ENCODE measurements at places on chromosomes 1 and 21. TPM values are rescaled to one million over a fixed set of nuclear protein-coding genes. Genes with fewer than 3 reads are reported as not detected.

DNA sequence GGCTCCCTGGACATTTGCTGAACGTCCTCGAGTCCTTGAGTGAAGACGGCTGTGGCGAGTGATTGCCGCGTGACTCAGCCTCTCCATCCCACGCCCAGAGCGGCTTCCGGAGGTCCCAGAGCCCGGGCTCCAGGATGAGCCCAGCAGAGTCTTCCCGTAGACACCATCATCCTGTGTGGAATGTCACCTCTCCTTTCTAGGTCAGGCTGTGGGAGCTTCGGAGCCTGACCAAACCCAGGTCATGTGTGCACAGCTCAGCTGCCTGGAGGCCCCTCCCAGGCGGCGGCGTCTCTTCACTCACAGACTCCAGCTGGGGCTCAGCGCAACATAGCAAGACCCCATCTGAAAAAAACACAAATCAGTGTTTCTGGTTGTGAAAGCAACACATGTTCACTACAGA, 38.2 kb downstream of the PRKCZ start:
- DNase-seq = no peak

The SLC25A34 gene
- total RNA-seq = 2.6 TPM

The HSD11B1 gene
- total RNA-seq = not detected

The LEMD1 gene
- total RNA-seq = 4.0 TPM

The SLC1A7 gene
- total RNA-seq = 0.23 TPM

Measured in PC-3 (cell line).